Body of pancreas (tissue), 4 donors: ENCODE measurements at places on chromosomes 1 and 21. TPM values are rescaled to one million over a fixed set of nuclear protein-coding genes. Genes with fewer than 3 reads are reported as not detected.

The CR1 gene
- 1.3 TPM for total RNA-seq

The SLC26A9 gene
- 0.78 TPM for total RNA-seq

The CELA3B gene
- 12,815 TPM for total RNA-seq

The TAL1 gene
- total RNA-seq, result 2.6 TPM

The SMCP gene
- not detected for total RNA-seq

The TAS1R1 gene
- total RNA-seq, result not detected

The OR2AK2 gene
- total RNA-seq, result not detected

The UMODL1 gene
- total RNA-seq, result not detected

The COL11A1 gene
- total RNA-seq, result 0.52 TPM
